NCI-H526 (cell line): ENCODE measurements at places on chromosomes 13 and 19.

DNA sequence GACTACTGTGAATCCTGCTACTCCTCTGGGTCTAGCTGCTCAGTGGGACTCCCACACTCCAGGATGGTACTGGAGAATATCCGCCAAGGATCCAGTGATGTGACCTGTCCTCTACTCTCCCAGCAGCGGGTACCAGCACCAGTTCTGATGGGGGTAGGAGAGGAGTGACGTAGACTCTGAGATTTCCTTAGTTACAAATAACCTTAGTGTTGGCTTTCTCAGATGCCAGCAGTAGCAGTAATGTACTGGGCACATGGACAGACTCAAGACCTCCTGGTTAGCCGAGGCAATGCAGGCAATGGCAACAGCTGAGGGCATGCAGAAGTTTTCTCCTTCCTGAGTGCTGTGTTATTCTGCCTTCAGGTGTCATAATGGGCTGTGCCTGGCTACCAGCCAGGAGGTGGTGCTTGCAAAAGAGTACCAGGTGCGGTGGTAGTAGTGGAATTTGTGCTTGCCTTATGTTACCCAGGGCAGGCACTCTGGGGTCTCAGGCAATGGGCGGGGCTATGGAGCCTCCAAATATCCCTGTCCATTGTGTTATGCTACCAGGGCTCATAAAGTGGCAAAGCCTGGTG, 105.3 kb upstream of the KLF5 start:
- no peak for DNase-seq

DNA sequence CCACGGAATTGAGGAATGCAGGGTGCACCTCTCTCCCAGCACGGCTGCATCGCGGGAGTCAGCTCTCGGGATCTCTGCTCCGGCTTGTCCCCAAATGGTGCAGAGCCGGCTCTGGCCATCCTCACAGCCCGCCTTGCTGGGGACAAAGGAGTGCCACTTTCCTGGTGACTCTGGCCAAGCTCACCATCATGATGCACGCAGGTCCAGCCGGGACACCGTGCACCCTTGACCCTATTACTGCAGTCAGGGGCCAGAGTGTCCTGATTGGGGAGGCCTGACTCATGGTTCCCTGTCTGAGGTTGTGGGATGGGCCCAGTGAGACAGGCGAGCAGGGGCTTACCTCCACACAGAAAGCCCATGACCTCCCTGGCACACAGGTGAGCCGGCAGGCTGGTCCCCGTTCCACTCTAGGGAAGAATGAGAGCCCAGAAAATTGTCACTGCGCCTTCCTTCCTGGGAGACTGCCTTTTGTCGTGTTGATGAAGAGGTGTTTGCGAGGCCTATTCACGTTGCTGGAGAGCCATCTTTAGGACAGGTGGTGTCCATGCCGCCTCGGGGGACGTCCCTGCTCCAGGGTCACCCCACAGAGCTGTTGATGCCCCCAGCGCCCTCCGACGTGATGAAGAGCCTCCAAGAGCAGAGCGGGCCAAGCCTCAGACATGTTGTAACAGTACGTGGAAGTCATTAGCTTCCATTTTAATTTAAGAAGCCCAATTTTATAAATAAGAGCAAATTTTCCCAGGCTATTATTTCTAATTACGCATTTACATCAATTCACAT, 18.5 kb upstream of the VSTM2B start:
- DNase-seq, result no peak

- no peak for DNase-seq
Measured at GRCh38 chr19:49913720-49914119, 15.3 kb upstream of the ATF5 start.

- DNase-seq, result peak; percentile 17
Measured at GRCh38 chr13:20230913-20231838, 943 bp downstream of the GJB6 start.

GRCh38 chr19:55325172-55325571, at the start of gene TMEM150B:
TSS of gene TMEM150B (minus strand) at chr19:55325341. CDS start at chr19:55321036, 4,305 bp downstream.
- no peak for DNase-seq

GRCh38 chr13:79349011-79349410, 57.0 kb downstream of the RBM26 start:
- DNase-seq, result no peak

DNA sequence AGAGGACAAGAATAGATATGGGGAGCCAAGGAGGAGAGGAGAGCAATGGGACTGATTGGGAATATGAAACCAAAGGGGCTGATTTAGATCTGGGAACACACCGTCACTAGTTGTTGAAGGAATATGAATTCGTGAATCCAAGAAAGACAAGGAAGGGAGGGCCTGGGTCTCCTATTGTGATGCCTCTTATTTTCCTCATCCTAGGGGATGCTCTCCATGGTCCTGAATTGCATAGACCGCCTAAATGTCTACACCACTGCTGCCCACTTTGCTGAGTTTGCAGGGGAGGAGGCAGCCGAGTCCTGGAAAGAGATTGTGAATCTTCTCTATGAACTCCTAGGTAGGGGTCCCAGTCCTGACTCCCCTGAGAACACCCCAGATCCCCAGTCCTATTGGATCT, 21.5 kb downstream of the RYR1 start:
- no peak for DNase-seq

- DNase-seq, result peak; percentile 79
Measured at GRCh38 chr13:22744688-22745452, 435.9 kb upstream of the SGCG start.

GRCh38 chr13:28337166-28338005, 157.5 kb downstream of the FLT1 start:
- no peak for DNase-seq

DNA sequence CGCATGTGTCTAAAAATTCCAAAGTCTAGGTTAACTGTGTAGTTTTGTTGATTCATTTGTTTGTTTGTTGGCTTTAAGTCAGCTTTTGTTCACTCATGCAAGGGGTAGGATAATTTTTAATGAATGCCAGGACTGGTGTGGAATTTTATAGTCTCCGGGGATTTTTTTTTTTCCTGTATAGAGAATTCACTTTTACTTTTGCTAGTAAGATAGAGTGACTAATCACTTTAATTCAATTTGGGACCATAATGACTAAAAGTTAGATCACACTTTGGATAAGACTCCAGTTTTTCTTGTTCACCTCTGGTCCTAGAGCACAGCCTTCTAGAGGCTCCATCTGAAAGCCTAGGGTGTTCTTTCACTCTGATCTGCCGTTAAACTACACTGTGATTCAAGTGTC, 1690.0 kb downstream of the PCDH9 start:
- no peak for DNase-seq

DNA sequence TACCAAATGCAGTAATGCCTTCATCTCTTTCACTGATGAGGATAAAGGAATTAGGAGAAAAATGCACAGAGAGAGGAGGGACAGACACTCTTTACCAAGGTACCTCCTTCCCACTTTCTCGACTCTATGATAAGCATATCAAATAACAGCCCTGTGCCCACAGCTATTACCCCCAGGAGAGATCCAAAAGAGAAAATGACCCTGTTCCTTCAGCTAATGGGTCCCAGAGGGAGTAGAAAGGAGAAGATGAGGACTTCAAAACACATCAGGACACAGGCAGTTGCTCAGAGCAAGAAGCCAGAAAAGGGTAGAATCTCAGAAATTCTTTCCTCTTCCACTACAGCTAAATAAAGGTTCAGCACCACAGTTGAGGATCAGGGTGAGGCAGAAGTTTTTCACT, 80.6 kb downstream of the ABCC4 start:
- DNase-seq, result no peak

- DNase-seq, result no peak
Measured at GRCh38 chr19:54536956-54537355, 34.3 kb downstream of the LAIR2 start.

- no peak for DNase-seq
Measured at GRCh38 chr19:18644196-18645034, 7.6 kb downstream of the KLHL26 start.

DNA sequence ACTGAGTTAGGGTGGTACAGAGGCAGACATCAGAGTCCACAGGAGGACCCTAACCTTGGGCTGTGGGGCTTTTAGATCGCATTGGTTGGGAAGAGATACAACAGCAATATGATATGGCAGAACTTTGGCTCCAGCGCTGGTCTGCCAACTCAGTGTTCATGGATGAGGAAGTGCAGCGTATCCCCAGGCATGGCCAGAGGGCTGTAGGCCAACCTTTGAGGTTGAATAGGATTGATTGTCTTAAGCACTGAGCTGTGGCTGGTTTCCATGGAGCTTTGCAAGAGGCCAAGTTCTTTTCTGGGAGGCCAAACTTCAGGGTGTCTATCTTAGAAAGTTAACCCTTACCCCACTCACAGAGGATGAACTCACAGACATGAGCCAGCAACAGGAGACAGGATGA, 144.1 kb upstream of the TMTC4 start:
- DNase-seq, result no peak

GRCh38 chr13:35941374-35941773, 189.8 kb downstream of the DCLK1 start:
- DNase-seq, result no peak

- no peak for DNase-seq
Measured at GRCh38 chr19:955803-956765, 28.1 kb upstream of the WDR18 start.

- DNase-seq, result no peak
Measured at GRCh38 chr13:111415246-111415645, 94.8 kb downstream of the TEX29 start.

- peak; percentile 65 for DNase-seq
Measured at GRCh38 chr19:3284759-3285646, 60.5 kb downstream of the CELF5 start.

GRCh38 chr19:17235971-17236777, 9.5 kb downstream of the NR2F6 start:
- peak; percentile 60 for DNase-seq

GRCh38 chr13:27665333-27665732, 43.6 kb downstream of the POLR1D start:
- DNase-seq, result peak; percentile 20

GRCh38 chr13:42874221-42874620, 92.8 kb downstream of the FAM216B start:
- no peak for DNase-seq

DNA sequence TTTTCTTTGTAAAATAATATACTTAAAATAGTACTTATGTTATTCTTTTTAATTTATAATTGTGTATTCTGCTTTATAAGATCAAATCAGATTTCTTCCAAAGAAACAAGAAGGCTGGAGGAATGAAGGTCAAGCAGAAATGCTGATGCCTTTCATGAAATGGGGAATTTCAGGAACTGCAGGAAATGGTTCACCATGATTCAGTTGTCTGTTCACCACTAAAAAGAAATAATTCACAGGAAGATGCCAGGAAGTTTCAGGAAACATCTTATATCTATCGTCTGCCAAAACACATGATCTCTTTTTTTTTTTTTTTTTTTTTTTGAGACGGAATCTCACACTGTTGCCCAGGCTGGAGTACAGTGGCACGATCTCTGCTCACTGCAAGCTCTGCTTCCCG, 15.7 kb upstream of the SCEL start:
- DNase-seq, result no peak

DNA sequence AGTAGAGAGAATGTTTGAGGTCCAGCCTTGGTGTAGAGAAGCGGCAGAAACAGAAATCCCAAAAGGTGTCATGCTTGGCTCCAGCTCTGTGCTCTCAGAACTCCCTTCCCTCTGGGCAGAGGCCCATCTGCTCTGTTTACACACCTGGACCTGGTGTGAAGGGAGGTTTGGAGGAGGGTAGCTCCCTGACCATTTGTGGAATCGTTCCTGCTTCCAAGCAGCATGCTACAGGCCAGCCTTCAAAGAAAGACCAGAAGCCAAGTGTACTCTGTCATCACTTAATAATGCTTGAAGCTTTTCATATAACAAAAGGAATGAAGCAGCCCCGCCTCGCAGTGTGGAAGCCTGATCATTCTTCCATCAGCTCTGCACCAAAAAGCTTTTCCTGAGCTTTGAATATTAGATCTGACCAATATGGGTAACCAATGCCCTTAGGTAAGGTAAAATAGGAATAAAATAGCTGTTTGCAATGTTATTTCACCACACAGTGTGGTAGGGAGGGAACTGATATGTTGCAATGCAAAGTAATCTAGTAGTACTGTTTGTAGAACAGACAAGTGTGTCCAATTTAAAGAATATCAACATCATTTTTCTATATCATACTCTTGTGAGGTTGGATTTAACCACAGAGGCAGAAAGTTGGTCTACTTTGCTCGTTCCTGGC, 63.3 kb downstream of the ZIC5 start:
- no peak for DNase-seq

GRCh38 chr19:7311911-7312310, 17.7 kb upstream of the INSR start:
- no peak for DNase-seq

DNA sequence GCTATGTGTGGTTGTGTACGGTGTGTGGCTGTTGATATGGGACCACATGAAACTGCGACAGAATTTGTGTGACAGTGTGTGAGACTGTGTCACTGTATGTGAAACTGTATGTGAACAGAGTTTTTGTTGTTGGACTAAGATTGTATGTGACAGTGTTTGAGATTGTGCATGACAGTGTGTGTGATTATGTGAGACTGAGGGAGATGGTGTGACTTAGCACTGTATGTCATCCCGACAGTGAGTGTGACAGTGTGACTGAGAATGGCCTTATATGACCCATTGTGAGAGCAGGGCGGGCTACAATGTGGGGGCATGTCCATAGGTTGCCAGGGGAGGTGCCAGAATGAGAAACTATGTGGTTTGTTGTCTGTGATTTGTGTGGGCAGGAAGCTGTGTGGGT, 930 bp downstream of the ZNF583 start:
- no peak for DNase-seq

DNA sequence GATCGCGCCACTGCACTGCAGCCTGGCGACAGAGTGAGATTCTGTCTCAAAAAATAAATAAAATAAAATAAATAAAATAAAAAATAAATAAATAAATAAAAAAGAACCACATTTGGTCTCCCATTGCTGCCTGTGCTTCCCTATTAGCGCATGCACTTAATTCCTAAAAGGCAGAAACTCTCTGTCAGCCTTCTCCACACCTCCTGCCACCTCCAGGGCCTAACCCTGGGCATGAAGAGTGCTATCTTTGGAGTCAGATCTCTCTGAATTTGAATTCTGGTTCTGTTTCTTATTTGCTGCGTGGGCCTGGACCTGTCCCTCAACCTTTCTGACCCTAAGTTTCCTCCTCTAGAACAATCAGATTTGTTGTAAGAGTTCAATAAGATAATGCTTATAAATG, 11.3 kb downstream of the NCAN start:
- DNase-seq, result no peak

- DNase-seq, result no peak
Measured at GRCh38 chr13:97726664-97727280, 226.7 kb upstream of the IPO5 start.

DNA sequence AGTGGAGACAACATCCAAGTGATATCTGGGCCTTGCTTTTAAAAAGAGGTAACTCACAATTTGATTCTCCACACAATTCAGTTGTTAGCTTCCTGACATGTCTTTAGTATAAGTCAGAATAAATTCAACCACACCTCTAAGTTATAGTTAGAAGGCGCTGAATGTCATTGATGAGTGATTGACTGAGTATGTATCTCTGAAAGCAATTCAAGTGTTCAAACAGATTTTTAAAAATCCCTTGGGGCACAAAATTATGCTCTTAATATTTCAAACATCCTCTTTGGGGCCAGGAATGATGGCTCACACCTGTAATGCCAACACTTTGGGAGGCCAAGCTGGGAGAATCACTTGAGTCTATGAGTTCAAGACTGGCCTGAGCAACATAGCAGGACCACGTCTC, 137.0 kb upstream of the PRR20A start:
- DNase-seq, result no peak

GRCh38 chr19:41903193-41903953, 20.4 kb downstream of the ARHGEF1 start:
- DNase-seq, result no peak
